ENCODE measurements at places on chromosomes 7 and 10.
A peak's percentile ranks its signal among the peaks of the same experiment; 100 is the strongest.

GRCh38 chr10:110395350-110396283 lies 90.9 kb upstream of the SMNDC1 start:
- no peak for DNase-seq

GRCh38 chr10:88989824-88990383 lies 694 bp upstream of the FAS start:
- no peak for DNase-seq

- DNase-seq = no peak
Observed at GRCh38 chr7:16315280-16315679, 106.1 kb downstream of the CRPPA start.

DNA sequence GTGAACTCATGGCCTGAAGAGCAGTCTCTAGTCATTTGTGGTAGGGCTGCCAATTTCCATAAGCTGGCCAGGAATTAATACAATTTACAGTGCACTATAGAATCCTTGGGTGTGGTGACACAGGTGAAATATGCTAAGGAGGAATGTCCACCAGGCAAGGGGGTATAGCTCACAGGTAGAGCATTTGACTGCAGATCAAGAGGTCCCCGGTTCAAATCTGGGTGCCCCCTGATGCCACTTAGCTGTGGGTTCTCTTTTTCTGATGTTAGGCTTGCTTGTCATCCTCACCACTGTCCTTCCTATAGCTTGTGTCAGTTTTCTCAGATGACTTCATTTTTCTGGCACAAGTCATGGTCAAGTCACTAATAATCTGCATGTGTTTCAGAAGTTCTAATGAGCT lies 108.7 kb downstream of the ZNF467 start:
- DNase-seq = no peak

GRCh38 chr10:631266-631665 lies 58.2 kb downstream of the DIP2C start:
- DNase-seq = no peak

GRCh38 chr7:122006687-122007086 lies 133.7 kb downstream of the PTPRZ1 start:
- DNase-seq = peak; percentile 61

DNA sequence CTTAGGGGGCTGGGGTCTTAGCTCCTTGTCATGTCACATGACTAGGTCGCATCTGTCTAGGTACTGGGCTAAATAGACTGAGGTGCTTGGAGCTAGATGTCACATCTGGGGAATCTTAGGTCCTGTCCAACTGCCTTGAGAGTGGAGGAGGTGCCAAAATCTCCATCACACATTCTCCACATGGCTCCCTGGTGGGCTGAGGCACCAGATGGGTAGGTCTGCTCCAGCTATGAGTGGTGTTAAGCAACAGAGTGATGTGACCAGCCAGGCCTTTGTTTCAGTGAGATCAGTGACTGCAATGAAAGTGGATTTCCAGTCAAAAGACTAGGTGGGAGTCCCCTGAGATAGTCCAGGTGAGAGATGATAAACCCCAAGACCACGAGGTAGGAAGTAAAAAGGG lies 251.8 kb downstream of the BMPER start:
- no peak for DNase-seq

- DNase-seq = no peak
Observed at GRCh38 chr10:31694126-31694685, 234.4 kb downstream of the ARHGAP12 start.

- no peak for DNase-seq
Observed at GRCh38 chr7:96118449-96119001, 203.4 kb downstream of the SLC25A13 start.

DNA sequence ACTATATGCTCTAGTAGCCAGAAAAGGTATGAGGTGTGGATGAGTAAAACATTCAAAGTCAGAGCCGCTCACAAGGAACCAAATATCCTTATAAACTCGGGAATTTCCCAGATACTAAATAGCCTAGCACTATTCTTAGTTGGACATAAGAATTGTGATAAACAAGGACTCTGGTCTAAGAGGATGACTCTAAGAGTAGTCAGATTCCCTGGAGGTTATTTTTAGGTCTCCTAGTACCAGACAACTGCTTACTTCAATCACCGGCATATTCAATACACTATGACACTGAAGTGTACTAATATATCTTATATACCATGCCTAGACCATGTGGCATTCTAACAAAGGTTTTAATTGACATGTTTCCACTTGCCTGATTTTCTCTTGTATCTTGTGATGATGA lies 56.5 kb downstream of the LMBR1 start:
- no peak for DNase-seq

DNA sequence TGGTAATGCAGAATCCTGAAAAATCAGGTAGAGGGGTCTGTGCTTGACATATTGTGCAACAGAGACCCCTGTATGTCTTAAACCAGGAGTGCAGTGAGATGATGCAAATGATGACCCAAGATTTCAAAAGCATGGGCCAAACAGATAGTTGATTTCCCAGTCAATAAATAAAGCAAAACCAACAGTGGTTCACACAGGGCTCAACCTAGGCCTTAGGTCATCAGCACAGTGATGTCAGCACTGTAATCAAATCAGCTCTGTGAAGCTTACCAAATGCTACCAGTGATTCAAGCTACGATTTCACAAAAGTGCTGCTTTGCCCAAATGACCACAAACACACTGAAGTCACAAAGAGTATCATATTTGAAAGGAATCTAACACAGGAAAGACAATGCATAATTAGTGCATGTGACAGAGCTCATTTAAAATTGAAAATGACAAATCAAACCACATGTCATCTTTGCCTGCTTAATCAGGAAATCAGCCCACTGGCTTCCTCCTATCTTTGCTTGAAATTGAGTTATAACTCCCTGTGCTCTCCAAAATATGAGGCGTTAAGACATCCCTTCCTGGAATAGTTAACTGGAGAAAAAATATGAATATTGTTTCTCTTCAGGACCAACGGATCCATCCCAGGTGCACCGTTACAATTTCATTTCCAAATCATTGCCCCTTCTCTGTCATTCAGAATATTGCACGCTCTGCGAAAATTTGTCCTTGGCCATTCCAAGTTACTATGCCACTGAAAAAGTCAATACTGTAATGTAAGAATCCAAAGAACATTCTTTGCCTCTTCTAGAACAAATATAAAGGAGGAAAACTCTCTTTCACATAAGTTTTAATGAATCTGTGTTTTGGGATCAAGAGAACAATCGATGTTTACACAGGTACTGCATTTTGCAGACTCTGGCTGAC lies 41.9 kb upstream of the ASL start:
- DNase-seq = no peak

GRCh38 chr7:2476298-2476697 lies at the start of gene GRIFIN:
Gene GRIFIN (minus strand): TSS chr7:2476398. CDS start chr7:2476383, 15 bp downstream.
- no peak for DNase-seq

GRCh38 chr10:44756216-44756615 lies 154.9 kb upstream of the TMEM72 start:
- no peak for DNase-seq

GRCh38 chr10:110959379-110960332 lies 40.3 kb downstream of the SHOC2 start:
- no peak for DNase-seq

GRCh38 chr10:49597426-49598163 lies 12.5 kb upstream of the SLC18A3 start:
- DNase-seq = no peak

GRCh38 chr7:101386558-101387231 lies 24.0 kb downstream of the COL26A1 start:
- peak; percentile 16 for DNase-seq

GRCh38 chr7:158358926-158359645 lies 228.5 kb downstream of the PTPRN2 start:
- DNase-seq = no peak

DNA sequence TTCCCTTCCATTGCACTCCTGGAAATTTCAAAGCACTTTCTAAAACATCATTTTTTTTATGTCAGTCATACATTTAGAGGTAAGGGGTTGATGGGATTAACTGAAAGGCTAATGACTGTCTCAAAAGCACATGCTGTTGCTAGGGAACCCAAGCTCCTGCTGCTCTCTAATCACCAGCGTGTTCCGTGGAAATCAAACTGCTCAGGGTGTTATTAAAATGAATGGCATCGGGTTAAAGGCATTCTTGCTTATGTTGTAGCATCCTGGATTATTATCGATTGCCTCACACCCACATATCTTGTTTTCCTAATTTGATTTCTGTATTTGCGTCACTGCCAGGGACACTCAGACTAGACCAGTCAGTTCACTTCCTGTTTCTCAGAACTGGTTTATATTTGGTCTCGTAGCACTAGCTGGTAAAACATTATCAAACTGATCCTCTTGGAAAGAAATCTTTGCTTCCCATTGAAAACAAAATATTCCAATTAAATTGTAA lies 216.5 kb upstream of the MKLN1 start:
- peak; percentile 23 for DNase-seq

DNA sequence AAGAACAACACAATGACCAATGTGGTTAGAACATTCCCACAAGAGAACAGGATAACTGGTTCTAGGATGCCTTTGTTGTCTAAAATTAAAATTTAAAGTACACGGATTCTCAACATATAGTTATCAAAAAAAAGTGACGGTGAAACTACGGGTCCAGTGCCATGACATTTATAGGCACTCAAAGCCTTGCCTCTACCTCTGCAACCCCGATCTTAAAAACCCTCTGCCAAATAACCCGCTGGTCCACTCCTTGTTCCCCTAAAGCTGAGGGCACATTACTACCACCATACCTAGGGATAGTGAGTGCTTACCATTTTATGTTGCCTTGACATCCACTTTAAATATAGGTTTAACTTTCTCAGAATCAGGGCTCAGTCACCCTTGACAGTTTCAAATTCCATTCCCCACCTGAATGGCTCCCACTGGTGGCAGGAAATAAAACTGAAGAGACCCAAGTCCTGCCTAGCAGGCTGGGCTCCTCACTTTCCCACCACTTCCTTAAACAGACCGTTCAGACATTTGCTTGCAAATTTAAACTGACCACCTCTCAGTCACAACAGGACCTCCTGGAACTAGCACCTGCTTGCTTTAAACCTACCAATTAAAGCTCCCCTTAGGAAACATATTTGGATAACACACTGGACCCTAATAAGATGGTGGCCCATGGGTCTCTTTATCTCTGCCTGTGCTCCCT lies 169.9 kb upstream of the ASAH2 start:
- no peak for DNase-seq

- peak; percentile 32 for DNase-seq
Observed at GRCh38 chr7:129163875-129164544, 19.5 kb downstream of the TSPAN33 start.

- peak; percentile 64 for DNase-seq
Observed at GRCh38 chr7:140646931-140647647, 6.5 kb upstream of the DENND2A start.

Measured in NCI-H345 (cell line).